ENCODE measurements at places on chromosomes 11 and 22.

DNA sequence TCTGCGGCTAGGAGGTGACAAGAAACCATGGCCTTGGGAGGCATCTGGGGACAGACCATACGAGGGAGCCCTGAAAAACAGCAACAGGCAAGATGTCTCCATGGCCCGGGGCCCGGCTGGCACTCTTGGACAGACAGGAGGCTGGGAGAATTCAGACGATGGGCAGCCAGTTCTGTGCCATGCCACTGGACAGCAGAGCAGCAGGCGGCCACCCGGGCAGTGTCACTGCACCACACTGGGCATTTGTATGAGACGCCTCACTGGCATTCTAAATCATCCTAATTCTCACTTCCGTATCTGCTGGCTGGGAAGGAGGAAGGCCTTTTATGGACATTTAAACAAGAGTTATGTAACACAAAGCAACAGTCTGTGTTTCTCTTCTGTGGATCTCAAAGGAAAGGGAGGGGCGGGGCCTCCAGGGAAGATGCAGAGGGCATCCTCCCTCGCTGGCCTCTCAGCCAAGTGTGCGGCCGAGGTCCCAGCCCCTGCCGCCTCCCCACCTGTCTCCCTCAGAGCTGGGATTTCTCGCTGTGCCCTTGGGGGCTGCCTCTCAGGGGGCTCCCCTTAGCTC, 350.3 kb downstream of the SHANK2 start:
- DNase-seq, result peak; percentile 41

GRCh38 chr11:68043349-68044144, 4.7 kb downstream of the TCIRG1 start:
- no peak for DNase-seq

GRCh38 chr11:121555121-121555520, 102.4 kb upstream of the SORL1-AS1 start:
- no peak for DNase-seq

- no peak for DNase-seq
Observed at GRCh38 chr11:38460896-38461295, 1862.9 kb upstream of the RAG2 start.

DNA sequence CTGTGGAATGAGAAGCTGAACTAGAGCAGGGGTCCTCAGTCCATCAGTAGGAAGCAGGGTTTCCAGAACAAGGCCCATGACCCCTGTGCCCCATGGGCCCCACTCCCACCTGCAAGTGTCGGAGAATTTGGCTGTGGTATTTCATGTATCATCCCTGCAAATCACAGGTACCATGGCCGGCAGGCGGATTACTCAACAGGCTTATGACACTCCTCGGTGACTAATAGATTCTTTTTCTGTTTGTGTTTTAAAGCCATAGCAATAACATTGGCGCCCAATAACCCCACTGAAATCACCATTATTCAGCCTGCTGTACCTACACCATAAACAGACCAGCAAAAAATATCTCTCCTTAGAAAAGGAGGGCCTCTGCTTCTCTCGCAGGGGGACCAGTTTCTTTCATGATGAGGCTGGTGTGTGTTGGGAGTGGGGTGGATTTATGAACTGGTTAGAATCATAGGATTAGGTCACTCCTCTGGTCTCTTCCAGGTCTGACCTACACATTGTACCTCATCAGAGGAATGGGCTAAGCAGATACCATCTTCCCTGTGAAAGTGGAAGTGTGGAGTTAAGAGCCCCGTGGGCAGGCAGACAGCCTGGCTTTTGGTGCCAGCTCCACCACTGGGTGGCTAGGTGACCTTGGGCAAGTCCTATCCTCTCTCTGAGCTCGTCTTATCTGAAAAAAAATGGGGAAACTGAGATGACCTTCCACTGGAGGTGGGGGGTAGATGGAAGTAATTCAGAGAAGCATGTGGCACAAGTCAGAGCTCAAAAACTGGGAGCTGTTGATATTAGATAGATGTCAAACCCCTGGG, 60.2 kb upstream of the WNT11 start:
- no peak for DNase-seq

- DNase-seq, result no peak
Observed at GRCh38 chr11:4887591-4887990, 5.9 kb downstream of the OR51T1 start.

- peak; percentile 54 for DNase-seq
Observed at GRCh38 chr22:26502688-26503561, 9.3 kb downstream of the TFIP11 start.

- no peak for DNase-seq
Observed at GRCh38 chr11:119290894-119291497, 25.9 kb downstream of the MCAM start.

GRCh38 chr11:110894224-110894623, 182.0 kb upstream of the ARHGAP20 start:
- no peak for DNase-seq

GRCh38 chr11:114192841-114193389, 103.3 kb upstream of the NNMT start:
- no peak for DNase-seq

DNA sequence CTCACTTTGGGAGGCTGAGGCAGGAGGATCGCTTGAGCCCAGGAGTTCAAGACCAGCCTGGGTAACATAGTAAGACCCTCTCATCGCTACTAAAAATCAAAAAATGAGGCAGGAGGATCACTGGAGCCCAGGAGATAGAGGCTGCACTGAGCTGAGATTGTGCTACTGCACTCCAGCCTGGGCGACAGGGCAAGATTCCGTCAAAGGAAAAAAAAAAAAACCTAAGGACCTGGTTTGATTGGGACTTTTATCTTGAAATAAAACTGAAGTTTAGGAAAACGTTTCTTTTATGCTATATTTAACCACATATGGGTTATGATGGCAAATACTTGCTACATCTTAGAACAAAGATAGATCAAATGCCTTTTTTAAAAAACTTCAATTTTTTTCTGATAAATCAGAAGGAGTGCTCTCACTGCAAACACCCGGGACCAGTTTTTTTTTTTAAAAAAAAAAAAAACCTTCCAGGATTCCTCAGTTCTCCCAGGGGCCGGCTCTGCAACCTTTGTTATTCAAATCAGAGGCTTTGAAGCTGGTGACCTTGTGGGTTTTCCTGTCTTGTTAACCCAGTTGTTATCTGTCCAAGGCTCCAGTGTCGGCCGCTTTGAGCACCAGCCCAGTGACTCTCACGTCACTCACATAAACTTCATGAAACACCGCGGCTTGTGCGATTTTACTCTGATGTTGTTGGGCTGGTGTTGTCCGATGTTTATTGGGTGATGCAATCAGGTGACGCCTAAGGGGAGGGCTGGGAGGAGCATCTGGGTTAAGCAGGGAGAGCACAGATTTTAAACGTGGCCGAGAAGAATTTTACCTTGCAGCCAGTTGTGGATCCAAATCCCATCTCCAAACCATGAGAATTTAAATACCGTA, 24.7 kb upstream of the SLC22A12 start:
- peak; percentile 69 for DNase-seq

All from RPMI8226 (cell line).